Small intestine (tissue), 16 donors: ENCODE measurements at places on chromosomes 7 and 10.

DNA sequence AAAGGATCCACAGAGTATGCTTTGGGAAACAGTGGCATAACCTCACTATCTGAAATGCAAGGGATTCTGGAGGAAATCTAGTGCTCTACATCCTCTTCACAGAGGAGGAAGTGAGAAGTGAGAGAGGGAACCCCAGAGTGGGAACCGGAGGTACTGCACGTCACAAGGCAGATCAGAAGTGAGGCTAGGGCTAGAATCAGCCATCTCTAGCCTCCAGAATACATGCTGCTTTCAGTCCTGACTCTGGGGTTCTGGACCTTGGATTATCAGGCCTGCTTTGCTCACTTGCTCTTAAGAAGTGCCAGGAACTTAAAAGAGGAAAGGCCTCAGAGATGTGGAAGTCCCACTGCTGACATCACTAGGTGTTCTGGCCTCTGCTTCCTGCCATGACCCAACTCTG, 25.7 kb downstream of the ZNF503 start:
- DNase-seq: no peak

GRCh38 chr10:103044942-103045489, 126.9 kb downstream of the CNNM2 start:
- DNase-seq: no peak

DNA sequence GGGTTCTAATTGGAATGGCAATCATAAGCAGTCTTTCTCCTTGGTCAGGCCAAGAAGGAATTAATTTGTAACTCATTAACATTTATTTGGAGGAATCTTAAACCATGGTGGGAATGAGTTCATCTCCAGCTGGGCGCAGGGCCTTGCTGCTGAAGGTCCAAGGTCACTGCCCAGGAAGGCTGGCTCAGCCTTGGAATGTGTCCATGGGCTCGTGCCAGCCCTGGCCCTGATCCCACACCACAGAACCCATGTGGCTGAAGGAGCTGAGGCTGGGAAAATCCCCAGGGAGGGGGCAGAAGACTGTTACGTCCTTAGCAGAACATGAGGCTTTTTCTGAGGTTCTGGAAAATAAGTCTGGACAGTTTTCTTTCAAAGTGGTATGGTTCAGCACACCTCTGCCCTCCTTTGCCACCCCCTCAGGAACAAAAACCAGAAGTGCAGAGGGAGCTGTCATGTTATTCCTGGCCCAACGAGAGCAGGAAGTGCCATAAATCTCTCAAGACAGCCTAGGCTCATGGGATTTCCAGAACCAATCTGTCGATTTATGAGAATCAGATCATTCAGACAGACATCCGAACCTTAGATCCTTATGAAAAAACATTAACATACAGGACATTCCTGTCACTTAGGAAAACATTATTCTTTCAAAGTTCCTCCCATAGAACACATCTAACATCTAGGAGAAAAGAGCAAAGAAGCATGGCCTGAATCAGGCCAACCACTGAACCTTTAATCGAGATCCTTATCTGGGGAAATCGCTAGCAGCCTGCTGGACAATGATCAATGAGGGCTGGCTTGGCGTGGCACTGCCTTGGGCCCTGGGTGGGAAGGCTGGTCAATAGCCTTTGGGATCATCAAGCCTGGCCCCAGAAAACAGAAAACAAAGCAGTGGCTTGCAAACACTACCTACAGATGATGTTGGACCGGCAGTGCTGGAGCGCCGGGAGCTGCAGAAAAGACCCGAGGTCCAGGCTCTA, 134.3 kb downstream of the TAX1BP1 start:
- DNase-seq: peak; percentile 83

DNA sequence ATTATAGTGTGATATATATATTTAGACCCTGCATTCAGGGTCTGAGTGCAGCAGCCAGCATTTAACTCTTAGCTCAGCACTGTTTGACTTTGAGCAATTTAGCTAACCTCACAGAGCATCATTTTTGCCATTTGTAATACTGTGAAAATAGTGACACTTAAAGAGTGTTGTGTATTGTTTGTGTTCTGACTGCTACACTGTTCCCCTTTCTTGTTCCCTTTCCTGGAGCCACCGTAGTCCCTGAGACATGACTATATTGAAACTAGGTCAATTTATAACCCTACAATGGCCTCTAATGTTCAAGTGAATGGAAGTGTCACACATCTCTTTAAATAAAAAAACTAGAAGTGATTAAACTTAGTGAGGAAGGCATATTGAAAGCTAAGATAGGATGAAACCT, 20.3 kb upstream of the CD36 start:
- no peak for DNase-seq

DNA sequence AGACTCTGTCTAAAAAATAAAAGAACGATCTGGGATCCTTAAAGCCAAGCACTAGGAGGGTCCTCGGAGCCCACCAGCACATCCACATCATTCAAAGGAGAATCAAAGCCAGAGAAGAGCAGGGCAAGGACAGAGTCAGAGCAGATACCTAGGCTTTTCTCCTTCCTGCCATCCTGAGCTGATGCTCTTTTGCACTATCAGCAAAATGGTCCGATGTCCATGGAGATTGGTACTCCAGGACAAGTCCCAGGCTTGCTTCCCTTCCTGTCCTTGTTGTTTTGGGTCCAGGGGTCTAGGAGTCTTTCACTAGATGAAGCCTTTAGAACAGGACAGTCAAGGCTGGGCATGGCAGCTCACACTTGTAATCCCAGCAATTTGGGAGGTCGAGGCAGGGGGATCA, 58.0 kb upstream of the ELN start:
- DNase-seq: no peak

DNA sequence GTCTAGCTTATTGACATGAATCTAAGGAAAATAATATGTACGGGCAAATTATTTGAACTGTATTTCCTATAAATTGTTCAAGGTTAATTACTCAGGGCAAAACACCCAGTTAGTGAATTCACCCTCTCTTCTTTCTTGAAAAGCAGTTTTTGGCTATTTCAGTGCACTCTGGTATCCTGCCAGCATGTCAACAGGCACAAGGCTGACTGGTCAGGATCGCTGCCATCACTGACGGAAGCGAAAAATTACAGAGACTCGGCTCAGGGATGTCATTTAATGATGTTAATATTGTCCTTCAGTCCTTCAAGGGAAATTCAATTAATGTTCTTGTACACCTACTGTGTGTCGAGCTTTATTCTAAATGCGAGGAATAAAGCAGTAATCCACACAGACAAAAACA, 28.3 kb upstream of the OLAH start:
- DNase-seq: no peak
